ENCODE measurements at places on chromosomes 12 and 14.

- no peak for DNase-seq
Measured at GRCh38 chr12:130497991-130498390, 160.3 kb downstream of the PIWIL1 start.

DNA sequence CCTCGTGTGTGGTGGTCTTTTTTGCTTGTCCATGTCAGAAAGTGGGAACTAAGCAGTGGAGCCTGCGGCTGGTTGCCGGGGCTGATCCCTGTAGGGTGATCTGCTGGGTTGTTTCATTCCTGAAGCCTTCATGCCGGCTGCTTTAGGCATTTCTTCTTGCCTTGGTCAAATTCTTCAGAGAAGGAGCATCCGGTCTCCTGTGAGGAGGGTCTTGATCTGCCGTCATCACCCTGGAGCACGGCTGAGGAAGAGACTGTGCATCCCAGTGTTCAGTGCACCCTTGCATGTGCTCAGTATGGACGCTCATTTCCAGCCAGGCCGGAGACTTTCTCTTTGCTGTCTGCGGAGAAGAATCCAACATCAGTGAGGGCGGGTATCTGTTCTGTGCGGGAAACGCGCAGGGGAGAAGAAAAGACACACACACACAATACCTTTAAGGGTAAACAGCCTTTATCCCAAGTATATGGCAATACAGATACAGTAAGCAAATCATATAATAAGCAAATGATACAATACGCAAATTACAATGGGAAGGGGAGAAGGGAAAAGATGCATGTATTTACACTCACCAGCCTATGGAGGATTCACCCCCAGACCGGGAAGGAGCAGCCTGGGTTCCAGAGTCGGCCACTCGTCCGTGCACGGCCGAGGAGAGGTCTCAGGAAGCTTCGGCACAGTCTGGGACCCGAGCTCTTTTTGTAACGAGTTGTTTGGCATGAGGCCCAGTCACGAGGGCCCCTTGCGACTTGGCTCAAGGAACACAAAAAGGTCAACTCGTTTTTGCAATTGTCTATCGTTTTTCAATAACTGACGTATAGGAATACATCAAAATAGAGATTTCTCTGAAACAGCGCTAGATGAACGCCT is 1366.8 kb upstream of the TMEM132C start:
- no peak for DNase-seq

GRCh38 chr14:20857630-20858261 is 33.4 kb upstream of the RNASE3 start:
- peak; percentile 65 for DNase-seq

- no peak for DNase-seq
Measured at GRCh38 chr12:131197490-131197889, 243.8 kb downstream of the ADGRD1 start.

DNA sequence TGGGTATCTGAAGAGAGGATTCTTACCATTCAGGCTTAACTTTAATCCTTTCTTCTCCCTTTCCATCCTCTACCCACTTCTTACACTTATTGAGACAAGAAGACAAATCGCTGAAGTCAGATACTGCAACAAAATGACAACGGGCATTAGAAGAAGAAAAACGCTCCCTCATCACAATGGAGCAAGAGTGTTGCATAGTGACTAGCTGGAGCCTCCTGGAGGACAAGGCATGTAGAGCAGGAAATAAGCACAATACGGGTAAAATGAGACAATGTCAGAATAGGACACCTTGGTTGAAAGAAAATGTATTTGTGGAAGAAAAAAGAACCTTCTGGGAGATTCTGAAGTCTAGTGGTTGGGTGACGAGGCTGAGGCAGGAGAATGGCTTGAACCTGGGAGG is 501.0 kb downstream of the RERGL start:
- peak; percentile 17 for DNase-seq

GRCh38 chr12:71639341-71639760 is 24.3 kb downstream of the ZFC3H1 start:
- no peak for DNase-seq

DNA sequence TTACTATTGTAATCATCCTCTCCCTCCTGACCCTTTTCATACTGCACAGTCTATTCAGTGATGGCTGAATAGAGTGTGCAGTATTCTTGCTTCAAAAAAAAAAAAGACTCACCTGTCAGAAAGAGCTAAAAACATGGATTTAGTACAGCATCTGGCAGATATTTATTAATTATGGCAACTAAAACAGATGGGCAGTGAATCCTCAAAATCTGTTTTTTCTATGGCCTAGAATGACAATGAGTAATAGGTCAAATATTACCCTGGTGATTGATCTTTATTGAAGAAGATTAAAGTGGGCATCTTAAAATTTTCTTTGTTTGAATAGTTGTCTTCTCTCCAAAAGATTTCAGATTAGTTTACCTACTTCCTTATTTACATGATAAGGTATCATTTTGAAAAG is 543.6 kb downstream of the FOXG1 start:
- DNase-seq: no peak

DNA sequence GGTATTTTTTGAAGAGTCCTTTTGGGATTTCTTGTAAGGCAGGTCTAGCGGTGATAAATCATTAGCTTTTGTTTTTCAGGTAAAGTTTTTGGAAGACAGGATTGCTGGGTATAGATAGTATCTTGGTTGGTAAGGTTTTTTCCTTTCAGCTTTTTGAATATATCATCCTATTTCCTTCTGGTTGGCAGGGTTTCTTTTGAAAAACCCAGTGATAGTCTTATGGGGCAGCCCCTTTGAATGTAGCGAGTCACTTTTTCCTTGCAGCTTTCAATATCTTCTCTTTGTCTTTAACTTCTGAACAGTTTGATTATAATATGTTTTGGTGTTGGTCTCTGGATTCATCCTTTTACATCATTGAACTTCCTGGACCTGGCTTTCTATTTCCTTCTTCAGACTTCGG is 20.2 kb downstream of the TMX1 start:
- no peak for DNase-seq

- peak; percentile 74 for DNase-seq
Measured at GRCh38 chr12:45909041-45909713, 81.2 kb downstream of the SCAF11 start.

- peak; percentile 23 for DNase-seq
Measured at GRCh38 chr14:58571769-58572472, 65.8 kb upstream of the DACT1 start.

DNA sequence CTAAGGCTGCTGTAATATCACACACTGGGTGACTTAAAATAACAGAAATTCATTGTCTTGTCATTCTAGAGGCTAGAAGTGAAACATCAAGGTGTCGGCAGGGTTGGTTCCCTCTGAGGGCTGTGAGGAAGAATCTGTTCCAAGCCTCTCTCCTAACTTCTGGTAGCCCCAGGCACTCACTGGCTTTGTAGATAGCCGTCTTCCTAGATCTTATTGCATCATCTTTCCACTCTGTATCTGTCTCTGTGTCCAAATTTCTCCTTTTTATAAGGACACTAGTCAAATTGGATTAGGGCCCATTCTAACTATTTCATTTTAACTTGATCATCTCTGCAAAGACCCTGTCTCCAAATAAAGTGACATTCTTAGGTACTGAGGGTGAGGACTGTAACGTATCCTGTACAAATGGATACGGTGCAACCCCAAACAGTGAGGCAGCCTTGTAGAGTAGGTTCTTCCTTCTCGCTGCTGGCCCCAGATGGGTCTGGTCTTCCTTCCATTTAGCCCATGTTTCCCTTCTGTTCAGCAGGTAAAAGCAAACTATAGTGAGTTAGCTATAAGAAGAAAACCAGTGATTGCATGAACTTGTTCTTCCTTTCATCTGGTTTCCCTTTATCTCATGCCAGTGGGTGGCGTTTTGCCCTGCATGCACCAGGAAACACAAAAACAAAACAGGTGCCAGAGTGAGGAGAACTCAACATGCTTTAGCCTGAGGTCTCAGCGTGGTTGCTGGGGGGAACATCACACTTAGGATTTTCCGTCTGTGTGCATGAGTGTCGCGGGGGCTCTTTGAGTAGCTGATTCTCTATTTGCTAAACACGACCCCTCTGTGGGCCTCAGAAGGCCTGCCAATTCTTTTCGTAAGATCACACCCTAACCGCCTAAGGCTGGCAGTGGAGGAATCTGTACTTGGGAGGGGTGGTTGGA is 19.5 kb downstream of the TTC9 start:
- DNase-seq: peak; percentile 1

DNA sequence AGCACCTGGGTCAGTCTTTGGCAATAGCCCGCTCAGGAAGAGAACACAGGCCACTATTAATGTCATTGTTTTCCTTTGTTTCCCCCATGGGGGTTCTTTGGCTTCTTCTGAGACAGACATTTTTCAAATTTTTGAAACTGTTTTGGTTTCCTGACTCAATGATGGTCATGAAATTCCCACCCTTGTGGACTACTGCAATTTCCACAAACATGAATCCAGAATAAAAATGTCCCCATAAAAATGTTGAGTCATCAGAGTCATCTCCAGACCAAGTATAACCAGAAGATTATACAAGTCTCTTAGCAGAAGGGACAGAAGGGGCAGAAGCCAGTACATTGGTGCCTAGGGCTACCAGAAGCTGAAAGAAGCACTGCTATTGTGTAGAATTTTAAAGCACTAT is 29.1 kb downstream of the SLCO1A2 start:
- DNase-seq: no peak

DNA sequence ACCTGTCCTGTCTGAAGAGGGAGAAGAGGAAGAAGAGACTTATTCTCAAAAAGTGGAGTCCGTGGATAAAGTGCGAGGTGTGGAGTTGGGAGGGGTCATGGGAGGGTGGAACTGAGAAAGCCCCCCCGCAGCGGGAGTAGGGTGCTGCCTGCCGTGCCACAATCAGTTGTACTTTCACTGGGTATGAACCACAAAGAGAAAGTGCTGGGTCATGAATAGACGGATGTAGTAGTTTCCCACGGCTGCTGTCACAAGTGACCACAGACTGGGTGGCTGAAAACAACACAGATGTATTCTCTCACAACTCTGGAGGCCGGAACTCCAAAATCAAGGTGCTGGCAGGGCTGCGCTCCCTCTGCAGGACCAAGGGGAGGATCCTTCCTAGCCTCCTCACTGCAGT is 5.5 kb downstream of the DNAH10 start:
- no peak for DNase-seq

GRCh38 chr14:61469781-61470180 is 148.4 kb downstream of the PRKCH start:
- DNase-seq: peak; percentile 53

- DNase-seq: no peak
Measured at GRCh38 chr14:30938617-30939016, 64.3 kb downstream of the COCH start.

DNA sequence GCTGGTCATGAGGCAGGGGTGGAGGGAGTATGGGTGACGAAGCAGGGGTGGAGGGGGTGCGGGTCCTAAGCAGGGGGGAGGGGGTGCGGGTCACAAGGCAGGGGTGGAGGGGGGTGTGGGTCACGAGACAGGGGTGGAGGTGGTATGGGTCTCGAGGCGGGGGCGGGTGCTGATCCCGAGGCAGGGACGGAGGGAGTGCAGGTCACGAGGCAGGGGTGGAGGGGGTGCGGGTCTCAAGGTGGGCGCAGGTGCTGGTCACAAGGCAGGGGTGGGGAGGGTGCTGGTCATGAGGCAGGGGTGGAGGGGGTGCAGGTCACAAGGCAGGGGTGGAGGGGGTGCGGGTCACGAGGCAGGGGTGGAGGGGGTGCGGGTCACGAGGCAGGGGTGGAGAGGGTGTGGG is 56.5 kb downstream of the ITPK1 start:
- DNase-seq: no peak

GRCh38 chr14:34496679-34497513 is 34.9 kb upstream of the SPTSSA start:
- peak; percentile 85 for DNase-seq

- DNase-seq: no peak
Measured at GRCh38 chr14:55450987-55451386, 10.6 kb upstream of the TBPL2 start.

- DNase-seq: peak; percentile 57
Measured at GRCh38 chr12:104358353-104359003, 54.9 kb downstream of the EID3 start.

DNA sequence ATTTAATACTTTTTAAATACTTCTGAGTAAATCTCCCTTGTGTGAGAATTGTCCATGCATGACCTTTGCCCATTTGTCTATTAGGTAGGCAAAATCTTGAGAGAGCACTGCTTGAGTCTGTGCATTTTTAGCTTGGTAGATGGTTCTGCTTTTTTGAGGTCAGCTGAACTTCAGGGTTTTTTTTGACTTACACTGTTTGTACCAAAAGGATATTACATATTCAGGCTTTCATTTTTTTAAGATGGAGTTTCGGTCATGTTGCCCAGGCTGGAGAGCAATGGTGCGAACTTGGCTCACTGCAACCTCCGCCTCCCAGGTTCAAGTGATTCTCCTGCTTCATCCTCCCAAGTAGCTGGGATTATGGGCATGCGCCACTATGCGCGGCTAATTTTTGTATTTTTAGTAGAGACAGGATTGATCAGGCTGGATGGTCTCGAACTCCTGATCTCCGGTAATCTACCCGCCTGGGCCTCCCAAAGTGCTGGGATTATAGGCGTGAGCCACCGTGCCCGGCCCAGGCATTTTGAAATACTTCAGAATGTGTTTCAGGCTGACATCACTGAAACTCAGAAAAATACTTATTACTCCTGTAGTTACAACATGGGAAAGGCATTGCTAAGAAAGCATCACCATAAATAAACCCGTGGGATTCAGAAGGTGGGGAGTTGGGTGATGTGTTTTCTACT is 11.1 kb downstream of the RASSF3 start:
- no peak for DNase-seq

DNA sequence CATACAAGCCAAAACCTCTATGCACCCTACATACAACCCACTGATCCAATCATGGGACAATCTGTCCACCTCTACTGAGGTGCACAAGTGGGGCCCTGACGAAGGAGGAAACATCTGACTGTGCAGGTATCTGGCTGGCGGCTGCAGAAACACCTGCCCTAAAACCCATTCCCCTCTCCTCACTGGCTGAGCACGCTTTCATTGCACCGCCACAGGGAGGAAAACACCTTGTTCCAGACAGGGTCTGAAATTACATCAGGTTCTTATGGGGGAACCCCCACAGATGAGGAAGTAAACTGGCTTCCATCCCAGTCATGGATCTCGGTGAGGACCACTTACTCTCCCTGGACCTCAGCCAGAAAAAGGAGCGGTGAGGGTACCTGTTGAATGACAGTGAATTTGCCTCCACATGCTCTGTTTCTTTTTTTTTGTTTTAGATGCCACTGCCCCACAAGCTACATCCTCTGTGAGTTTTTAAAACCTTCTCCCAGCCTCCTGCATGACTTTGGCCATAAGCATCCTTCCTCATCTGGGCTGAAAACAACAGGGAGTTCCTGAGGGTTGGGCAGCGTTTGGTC is 23.8 kb upstream of the DGLUCY start:
- DNase-seq: no peak

- DNase-seq: no peak
Measured at GRCh38 chr14:103230021-103230420, 104.0 kb upstream of the EIF5 start.

DNA sequence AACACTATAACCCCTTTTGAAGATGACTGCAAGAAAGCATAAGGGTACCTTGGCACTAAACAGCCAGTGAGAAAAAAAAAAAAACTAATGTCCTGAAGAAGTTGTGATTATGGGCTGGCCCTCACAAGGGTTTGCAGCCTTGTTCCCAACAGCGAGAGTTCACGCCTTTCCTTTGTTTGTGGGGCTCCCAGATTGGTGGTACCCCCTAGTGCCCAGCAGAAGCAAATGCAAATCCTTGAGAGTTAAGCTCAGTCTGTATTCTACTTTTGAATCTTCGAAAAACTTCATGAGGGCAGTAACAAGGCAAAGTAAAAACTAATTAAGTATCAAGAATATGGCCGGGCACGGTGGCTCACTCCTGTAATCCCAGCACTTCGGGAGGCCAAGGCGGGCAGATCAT is 238.9 kb upstream of the LMO3 start:
- DNase-seq: no peak

- no peak for DNase-seq
Measured at GRCh38 chr12:51076236-51076930, 7.0 kb downstream of the CSRNP2 start.

- DNase-seq: no peak
Measured at GRCh38 chr12:107522692-107523477, 162.7 kb upstream of the PWP1 start.
